ENCODE measurements at places on chromosomes 4 and X. TPM values are rescaled to one million over a fixed set of nuclear protein-coding genes. Genes with fewer than 3 reads are reported as not detected.

NOX1 gene
- total RNA-seq = not detected

LONRF3 gene
- 38.4 TPM for total RNA-seq

SPANXD gene
- total RNA-seq = not detected

FHDC1 gene
- 0.51 TPM for total RNA-seq

BEX3 gene
- 159 TPM for total RNA-seq

TASL gene
- total RNA-seq = not detected

BST1 gene
- total RNA-seq = 35.6 TPM

TMEM156 gene
- total RNA-seq = 0.39 TPM

PASD1 gene
- total RNA-seq = not detected

Measured in dermis microvascular lymphatic vessel endothelial cell (primary cell).